ENCODE measurements at places on chromosomes 6 and 20. TPM values are rescaled to one million over a fixed set of nuclear protein-coding genes. Genes with fewer than 3 reads are reported as not detected.

Gene CRISP3
- total RNA-seq, result not detected

Gene HAO1
- total RNA-seq, result not detected

Gene EEF1A1
- 18,342 TPM for total RNA-seq

Gene MYL9
- not detected for total RNA-seq

Gene CST5
- total RNA-seq, result not detected

Gene CST4
- not detected for total RNA-seq
